ENCODE measurements at places on chromosomes 6 and 20. TPM values are rescaled to one million over a fixed set of nuclear protein-coding genes. Genes with fewer than 3 reads are reported as not detected.

SLC52A3 gene
- 0.42 TPM for total RNA-seq

ERVFRD-1 gene
- total RNA-seq = 0.22 TPM

- no peak overlapping the region for H3K4me3 ChIP-seq
- no peaks in the 10 kb centered on the region for H3K4me1 ChIP-seq
- H3K36me3 ChIP-seq = no peaks in the 10 kb centered on the region
- H3K27ac ChIP-seq = no peak overlapping the region
Observed at GRCh38 chr6:9621276-9621675, 793.6 kb downstream of the TFAP2A start.

DNA sequence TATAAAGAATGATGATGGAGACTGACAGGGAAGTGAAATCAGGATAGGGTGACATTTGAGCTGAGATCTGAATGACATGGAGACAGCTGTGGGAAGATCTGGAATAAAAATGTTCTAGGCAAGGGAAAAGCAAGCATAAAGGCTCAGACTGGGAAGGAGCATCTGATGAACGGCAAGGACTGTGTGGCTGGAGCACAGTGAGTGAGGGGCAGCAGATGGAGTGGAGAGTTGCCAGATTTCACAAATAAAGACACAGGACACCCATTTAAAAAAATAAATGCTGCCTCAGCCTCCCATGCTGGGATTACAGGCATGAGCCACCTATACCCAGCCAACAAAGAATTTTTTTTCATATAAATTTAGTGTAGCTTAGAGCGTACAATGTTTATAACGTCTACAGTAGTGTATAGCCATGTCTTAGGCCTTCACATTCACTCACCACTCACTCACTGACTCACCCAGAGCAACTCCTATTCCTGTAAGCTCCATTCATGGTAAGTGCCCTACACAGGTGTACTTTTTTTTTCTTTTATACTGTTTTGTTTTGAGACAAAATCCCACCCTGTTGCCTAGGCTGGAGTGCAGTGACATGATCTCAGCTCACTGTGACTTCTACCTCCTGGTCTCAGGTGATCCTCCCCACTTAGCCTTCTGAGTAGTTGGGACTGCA lies 2.4 kb upstream of the ZBTB24 start:
- DNase-seq = no peak
- H3K4me3 ChIP-seq = no peak overlapping the region
- no peaks in the 10 kb centered on the region for H3K36me3 ChIP-seq
- H3K27ac ChIP-seq = no peak overlapping the region
- H3K4me1 ChIP-seq = peaks cover under 1% of the 10 kb centered on the region

DNA sequence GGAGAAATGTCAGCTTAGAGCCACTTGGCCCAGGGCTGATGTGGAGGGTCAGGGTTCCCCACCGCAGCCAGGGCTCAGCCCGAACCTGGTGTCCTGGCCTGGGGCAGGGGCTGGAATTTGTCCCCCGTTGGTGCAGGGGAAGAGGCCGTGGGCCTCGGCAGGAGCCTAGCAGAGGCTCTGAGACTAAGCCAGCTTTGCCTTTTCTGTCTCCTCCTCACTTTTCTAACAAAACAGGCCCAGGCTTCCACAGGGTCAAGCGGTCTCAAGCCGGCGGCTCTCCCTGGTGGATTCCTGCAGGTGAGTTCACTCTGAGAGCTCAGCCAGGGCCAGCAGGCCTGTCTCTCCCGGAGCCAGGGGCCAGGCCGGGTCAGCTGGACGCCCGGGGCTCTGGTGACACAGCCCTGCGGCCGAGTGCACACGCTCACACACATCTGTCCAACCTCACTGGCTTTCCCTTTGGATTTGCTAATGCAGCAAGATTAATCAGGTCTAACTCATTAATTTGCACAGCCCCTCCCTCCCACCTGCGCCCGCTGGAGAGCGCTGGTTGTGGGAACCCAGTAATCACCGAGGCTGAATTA lies 2.9 kb upstream of the CHRNA4 start:
- H3K4me3 ChIP-seq = no peak overlapping the region
- no peaks in the 10 kb centered on the region for H3K4me1 ChIP-seq
- H3K27ac ChIP-seq = no peak overlapping the region
- DNase-seq = no peak
- H3K36me3 ChIP-seq = no peaks in the 10 kb centered on the region

- H3K27ac ChIP-seq = no peak overlapping the region
- peaks cover 7% of the 10 kb centered on the region for H3K36me3 ChIP-seq
- H3K27me3 ChIP-seq = no peaks in the 10 kb centered on the region
- no peak for DNase-seq
- H3K4me1 ChIP-seq = no peaks in the 10 kb centered on the region
Observed at GRCh38 chr20:3613821-3614440, 49.3 kb downstream of the GFRA4 start.

GRCh38 chr6:6834356-6835222 lies 246.1 kb downstream of the LY86 start:
- H3K27me3 ChIP-seq = no peaks in the 10 kb centered on the region
- no peaks in the 10 kb centered on the region for H3K36me3 ChIP-seq
- no peak overlapping the region for H3K27ac ChIP-seq
- no peaks in the 10 kb centered on the region for H3K4me1 ChIP-seq
- H3K4me3 ChIP-seq = no peak overlapping the region
- DNase-seq = no peak

DNA sequence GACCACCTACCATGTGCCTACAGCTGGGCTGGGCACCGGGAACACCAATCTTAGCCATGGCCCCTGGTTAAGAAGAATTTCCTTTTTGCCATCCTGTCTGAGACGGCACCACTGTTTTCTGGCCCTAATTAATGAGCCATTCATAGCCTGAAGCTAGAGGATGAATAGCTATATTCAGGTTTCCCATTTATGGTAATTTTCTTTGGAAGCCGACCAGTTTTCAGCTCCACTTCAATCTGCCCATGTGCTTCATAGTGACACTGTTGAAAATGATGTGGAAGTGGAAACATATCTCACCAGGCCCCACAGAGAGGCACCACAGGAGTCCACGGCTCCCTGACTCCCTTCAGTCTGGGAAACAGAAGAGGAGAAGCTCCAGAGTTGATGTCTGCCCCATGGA lies 22.6 kb upstream of the ULBP3 start:
- H3K4me1 ChIP-seq = no peaks in the 10 kb centered on the region
- H3K27ac ChIP-seq = no peak overlapping the region
- no peak overlapping the region for H3K4me3 ChIP-seq
